ENCODE measurements at places on chromosomes 1 and 21.

DNA sequence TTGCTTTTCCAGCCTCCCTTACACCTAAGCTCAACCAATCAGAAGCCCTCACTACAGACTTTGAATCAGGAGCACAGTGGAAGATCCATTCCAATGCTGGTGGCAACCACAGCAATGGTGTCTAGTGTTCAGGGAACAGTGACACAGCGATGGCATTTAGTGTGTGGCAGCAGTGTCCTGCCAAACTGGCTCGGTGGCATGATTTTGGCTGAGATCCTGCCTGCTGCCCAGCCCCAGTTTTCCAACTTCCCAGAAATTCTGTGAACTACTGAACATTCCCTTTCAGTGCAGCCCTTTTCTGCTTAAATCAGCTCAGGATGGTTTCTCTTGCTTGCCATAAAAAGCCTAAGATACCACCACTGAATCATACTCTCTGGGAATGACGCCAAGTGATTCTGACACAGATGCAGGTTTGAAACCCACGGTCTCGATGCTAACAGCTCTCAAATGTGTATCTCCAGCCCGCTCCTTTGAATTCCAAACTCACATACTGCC lies 8.8 kb downstream of the ASAP3 start:
- DNase-seq = no peak

GRCh38 chr1:14769486-14770274 lies 171.2 kb downstream of the KAZN start:
- DNase-seq = no peak

DNA sequence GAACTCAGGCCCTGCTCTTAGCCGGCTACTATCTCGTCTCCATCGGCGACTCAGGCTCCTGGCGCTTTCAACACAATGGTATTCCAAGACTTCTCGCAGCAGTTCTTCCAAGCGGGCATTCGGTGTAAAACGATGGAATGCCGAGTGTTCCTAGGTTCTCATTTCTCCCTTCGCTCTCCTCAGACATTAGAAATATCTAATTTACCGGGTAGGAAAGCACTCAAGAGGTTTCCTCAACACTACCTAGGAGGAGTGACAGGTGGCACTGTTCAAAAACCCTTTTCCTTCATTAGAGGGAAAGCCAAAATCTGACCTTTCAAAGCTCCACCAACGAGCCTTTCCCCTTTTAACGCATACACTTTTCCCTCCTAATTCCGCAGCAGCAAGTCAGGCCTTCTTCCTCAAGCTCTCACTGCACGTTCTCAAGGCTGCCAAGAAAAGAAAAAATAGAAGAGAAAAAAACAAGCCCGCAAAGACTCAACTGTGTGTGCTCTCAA lies 601 bp downstream of the UBE2G2 start:
- DNase-seq = no peak

GRCh38 chr1:154429118-154429517 lies 24.0 kb downstream of the IL6R start:
- no peak for DNase-seq

DNA sequence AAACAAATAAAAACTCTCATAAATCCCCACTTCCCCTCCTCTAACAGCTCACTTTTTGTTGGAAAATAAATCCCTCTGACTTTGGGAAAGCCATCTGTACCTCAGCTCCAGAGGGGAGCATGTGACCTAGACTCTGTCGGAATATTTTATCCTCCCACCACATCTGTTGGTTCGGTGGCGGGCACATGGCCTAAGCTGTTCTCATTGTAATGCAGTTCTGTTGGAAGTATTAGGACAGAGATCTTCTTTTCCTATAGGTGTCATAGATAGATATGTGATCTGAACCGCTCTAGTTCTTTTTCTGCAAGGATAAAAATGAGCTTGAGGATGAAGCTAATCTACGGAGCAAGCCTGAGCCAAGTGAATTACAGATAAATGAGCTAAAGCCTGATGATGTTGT lies 50.5 kb upstream of the EPS8L3 start:
- no peak for DNase-seq

DNA sequence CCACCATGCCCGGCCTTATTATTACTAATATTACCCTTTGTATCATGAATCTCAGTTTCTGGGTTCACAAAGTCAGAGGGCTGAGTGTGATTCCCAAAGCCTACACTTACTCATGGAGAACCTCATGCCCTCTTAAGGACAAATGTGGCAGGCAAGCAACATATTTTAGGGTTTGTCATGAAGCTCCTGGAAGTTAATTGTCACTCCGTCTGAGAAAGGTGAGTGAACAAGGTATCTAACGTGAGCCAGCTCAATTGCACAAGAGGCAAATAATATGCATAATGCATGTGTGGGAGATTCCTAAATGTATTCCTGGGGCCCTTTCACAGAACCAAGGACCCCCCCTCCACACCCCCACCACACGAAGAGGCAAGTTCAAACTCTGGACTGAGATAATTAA lies 10.1 kb upstream of the TIAM1 start:
- DNase-seq = no peak

GRCh38 chr1:30822966-30823581 lies 65.5 kb upstream of the LAPTM5 start:
- no peak for DNase-seq

DNA sequence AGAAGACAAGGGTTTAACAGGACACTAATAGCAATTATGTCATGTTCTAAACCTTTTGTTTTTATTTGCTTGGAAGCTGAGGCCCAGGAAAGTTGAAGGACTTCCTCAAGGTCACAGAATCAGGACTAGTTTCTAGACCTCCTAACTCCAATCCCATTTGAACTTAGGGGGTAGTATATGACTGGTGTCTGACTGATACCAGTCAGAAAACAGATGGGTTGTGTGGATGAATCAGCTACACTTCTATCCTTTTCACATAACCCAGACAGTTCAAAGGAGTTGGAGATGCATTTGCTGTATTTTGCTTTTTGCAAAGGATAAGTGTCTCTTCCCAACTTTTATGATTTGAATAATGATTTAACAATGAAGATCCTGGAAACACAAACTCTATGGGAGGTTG lies 322.5 kb downstream of the HLX start:
- DNase-seq = no peak

DNA sequence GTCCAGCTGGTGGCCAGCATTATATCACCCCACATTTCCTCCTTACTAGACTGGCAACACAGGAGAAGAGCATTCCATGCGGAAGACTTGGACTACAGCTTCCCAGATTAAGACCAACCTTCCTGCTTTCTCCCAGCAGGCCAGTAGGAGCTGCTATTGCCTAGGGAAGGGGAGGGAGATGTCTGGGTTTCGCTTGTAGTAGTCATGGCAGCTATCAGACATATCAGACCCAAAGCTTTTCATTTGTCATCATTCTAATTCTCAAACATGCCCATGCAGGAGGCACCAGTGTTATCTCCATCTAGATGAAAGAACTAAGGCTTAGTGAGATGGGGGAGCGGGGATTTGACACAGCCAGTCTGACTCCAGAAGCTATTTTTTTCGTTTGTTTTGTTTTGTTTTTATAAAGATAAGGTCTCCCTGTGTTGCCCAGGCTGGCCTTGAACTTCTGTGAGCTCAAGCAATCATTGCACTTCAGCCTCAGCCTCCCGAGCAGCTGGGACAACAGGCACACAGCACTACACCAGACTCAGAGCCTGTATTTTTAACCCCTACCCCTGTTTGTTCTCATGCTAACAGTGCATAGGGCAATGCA lies 4.5 kb downstream of the PLA2G2A start:
- no peak for DNase-seq

GRCh38 chr21:44333509-44334328 lies 5.5 kb downstream of the CFAP410 start:
- DNase-seq = no peak

DNA sequence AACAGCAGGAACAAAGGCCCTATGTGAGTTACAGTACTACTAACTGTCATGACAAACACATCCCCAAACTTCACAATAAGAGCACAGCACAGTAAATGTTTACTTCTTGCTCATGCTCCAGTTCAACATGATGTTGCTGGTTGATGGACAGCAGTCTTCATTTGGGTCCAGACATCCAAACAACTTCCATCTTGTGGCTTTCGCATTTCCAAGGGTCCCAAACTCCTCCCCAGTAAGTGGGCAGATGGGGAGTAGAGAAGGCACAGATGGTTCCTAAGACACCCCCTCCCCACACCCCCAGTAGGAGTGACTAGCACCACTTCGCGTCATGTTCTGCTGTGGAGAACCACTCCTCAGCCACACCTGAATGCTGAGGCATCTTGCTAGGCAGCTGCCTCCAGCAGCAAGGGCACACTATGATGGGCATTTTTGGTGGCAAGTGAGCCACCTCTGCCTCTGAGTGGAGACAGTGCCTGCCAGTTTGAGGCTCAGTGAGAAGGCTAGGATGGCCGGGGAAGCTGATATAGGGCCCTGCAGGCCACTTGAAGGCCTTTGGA lies 32.7 kb upstream of the CD2 start:
- no peak for DNase-seq

GRCh38 chr21:42424914-42425541 lies 21.3 kb downstream of the UBASH3A start:
- DNase-seq = peak; percentile 77

DNA sequence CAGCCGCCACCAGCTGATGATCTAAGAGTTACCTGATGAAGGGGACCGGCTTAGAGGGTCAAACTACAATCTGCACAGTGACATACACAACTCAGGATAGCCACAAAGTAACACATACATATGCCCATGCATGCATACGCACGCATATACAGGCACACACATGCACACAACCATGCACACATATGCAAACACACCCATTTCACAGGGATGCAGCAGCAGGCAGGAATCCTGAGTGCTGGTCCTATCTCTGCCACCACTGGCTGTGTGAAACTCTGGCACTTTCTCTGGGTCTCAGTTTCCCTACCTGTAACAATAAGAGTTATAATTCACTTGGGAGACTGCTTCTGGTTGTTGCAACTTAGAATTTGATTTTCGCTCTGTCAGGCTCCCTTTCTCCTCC lies 520.2 kb downstream of the PTPRU start:
- DNase-seq = no peak

DNA sequence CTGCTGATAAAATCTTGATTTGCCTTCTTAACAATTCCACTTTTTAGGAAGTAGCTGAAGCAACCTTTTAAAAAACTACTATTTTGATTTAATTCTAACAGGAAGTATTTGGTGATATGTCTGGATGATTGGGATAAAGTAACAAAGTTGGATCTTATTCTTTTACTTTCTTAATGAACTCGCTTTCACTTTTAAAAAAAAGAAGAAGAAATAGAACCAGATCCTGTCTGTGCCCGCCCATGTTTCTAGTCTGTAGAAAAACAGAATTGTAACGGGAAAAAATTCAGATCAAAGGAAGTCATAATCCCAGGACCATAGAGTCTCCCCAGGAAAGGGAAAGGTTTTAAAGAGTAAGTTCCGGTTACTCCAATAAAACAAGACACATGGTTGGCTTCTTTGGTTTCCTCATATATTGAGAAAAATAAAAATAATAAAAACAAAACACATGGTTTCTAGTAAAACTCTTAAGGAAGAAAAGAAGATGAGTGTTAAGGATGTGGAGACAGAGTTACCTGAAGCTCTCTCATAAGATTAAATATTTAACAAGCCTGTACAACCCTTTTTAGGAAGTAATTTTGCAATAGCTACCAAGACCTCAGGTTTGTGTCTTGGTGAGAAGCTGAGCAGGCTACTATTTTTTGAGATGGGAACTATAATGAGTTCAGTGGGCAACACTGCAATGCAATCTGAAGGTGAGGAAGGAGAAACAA lies 4.9 kb downstream of the CD48 start:
- no peak for DNase-seq

DNA sequence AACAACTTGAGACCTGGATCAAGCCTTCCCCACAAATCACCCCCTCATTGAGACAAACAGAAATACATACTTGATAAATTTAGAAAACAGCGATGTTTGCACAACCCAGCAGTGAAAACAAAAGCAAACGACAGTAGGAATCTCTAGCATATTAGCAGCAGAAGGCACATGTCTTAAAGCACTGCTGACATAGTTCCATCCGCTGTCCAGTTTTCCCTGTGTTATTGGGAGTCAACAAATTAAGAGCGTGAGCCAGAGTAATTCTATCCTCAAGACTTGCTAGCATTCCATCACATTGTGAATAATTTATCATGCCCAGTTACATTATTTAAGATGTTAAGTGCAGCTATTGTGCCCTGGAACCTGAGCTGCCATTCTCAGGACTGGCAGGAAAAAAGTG lies 55.3 kb downstream of the IGSF5 start:
- DNase-seq = no peak

- no peak for DNase-seq
These were observed 117.2 kb downstream of the PCP4 start for GRCh38 chr21:39984286-39984991.

DNA sequence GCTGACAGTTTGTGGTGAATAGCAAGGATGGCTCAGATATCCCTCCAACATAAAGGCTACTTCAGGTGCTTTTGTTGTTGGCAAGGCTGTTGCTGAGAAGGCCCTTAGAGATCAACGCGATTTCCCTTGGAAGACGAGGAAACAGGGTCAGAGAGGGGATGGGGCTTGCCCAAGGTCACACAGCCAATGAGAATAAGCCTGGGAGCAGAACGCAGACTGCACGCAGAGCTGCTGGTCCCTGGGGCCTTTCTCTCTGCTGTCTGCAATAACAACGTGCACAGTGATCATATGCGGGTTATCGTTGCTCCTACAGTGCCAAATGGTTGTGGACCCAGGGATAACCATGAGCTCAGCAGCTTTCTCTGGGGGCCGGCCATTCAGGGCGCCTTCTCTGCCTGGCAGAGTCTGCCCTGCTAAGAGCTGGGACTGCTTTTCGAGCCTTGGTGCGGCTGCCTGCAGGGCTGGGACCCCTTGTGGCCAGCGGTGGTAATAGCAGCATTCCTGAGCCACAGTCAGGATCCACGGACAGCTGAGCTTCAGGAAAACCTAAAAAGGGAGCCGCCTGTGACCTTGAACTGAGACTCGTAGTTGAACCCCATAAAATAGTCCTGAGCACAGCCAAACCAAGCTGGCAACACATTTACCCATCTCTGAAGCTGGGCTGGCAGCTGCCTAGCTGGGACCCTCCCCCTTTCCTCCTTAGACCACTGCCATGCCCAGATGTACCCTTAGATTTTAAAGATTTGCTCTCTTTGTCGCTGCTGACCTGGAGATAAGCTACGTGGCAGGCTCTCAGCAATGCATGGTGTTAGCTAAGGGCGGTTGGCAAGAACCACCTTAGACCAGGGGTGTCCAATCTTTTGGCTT lies 39.8 kb downstream of the HTR6 start:
- peak; percentile 48 for DNase-seq

- DNase-seq = no peak
These were observed 26.7 kb upstream of the C8B start for GRCh38 chr1:56992318-56993125.
